ENCODE measurements at places on chromosomes 1 and 21.

DNA sequence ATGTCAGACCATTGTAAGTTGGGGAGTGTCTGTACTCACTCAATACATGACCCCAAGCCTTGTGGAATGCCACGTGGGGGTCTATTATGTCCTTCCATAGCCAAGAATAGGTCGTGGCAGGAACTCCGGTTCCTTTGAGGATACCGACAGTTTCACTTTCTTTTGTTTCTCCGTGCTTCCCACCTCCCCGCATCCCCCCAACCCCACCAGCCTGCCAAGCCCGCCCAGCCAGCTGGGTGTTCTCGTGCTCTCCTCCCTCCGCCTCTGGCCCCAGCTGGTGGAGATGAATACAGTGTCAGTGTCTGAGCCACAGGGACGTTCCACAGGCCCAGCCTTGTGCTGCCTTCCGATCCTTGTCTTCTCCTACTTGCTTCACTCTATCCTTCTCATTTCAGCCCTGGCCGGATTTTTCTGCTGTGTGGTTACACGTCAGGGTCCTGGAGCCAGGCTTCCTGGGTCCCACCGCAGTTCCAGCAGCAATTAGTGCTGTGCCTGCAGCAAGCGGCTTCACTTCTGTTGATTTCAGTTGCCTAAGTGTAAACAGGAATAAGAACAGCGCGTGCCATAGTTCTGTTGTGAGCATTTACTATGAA is 4.1 kb upstream of the AGTRAP start:
- peak; percentile 85 for DNase-seq
- H3K27ac ChIP-seq: peak overlapping the region; percentile 80
- no peaks in the 10 kb centered on the region for H3K27me3 ChIP-seq
- H3K4me3 ChIP-seq: 0 out of 2 replicates have a peak overlapping the region, but pooled peaks have one; percentile 21
- H3K36me3 ChIP-seq: no peaks in the 10 kb centered on the region
- H3K4me1 ChIP-seq: peaks cover 32% of the 10 kb centered on the region

DNA sequence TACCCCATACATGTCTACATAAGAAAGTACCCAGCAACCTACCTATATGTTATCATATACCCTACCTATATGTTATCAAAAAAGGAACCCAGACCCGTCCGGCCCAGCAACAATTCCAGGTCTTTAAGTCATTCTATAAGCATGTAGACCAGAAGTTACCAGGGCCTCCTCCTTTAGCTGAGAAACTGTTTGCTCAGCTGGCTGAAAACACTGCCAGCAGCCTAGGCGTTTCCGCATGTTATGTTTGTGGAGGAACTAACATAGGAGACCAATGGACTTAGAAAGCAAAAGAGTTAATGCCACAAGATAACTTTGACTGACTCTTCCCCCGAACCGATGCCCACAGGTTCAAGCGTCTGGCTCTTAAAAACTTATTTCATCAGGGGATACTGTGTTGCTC is 7.1 kb upstream of the ZNF678 start:
- H3K27ac ChIP-seq: no peak overlapping the region
- no peaks in the 10 kb centered on the region for H3K4me1 ChIP-seq
- no peak for DNase-seq
- no peaks in the 10 kb centered on the region for H3K27me3 ChIP-seq

GRCh38 chr1:169680377-169681019 is 30.9 kb downstream of the SELL start:
- no peak for DNase-seq
- no peaks in the 10 kb centered on the region for H3K36me3 ChIP-seq
- H3K4me1 ChIP-seq: peaks cover 12% of the 10 kb centered on the region

- no peak overlapping the region for H3K27ac ChIP-seq
- peaks cover 8% of the 10 kb centered on the region for H3K4me1 ChIP-seq
- no peaks in the 10 kb centered on the region for H3K36me3 ChIP-seq
- H3K27me3 ChIP-seq: no peaks in the 10 kb centered on the region
Observed at GRCh38 chr21:14527696-14528652, 18.1 kb downstream of the SAMSN1 start.

- no peaks in the 10 kb centered on the region for H3K4me1 ChIP-seq
- no peaks in the 10 kb centered on the region for H3K27me3 ChIP-seq
- no peak overlapping the region for H3K27ac ChIP-seq
- H3K4me3 ChIP-seq: no peak overlapping the region
- no peaks in the 10 kb centered on the region for H3K36me3 ChIP-seq
Observed at GRCh38 chr21:25834381-25834780, 99.6 kb downstream of the GABPA start.

DNA sequence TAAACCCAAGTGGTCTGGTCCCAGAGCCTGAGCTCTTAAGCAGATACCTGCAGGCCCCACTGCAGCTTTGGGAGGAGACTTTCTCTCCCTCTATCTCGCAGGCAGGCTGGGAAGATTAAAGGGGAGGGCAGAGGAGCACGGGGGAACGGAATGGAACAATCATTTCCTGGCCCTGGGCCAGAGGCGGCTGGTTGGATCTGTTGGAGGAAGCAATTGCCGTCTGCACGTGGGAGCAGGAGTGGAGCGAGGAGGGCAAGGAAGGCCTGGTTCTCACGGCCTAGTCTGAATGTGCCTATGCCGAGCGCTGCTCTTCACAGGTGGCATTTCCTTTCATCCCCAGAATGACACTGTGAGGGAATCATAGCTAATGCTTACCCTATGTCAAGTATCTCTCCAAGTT is 23.7 kb downstream of the NKAIN1 start:
- DNase-seq: peak; percentile 55
- H3K27me3 ChIP-seq: no peaks in the 10 kb centered on the region
- no peaks in the 10 kb centered on the region for H3K36me3 ChIP-seq
- H3K4me1 ChIP-seq: peaks cover 10% of the 10 kb centered on the region
- H3K4me3 ChIP-seq: no peak overlapping the region

DNA sequence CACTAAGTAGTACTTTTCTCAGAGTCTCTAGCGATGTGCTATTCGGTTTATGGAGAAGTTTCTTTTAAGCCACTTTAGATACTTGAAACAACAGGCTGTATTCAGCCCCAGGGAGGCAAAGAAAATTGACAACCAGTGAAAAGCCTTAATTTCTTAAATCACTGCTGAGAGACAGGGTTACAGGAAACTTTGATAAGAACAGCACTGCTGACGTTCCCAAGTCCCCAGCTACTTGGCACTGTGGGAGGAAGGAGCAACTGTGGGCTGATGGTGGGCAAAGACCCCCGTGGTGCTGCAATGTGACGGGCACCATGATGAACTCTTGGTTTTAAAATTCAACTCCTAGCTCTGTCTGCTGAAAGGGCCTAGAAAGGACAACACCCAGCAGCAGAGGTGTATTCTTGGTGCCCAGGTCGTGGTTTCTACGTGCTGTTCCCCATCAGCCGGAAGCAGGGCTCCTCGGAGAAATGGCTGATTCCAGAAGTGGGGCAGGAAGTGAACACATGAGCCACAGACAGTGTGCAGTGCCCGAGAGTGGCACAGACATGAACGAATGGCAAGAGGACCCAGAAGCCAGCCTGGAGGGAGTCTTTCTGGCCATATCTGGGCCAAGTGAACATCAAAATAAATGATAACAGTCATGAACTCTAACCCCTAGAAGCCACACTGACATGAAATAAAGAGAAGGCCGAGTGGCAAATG is 5.3 kb downstream of the PTTG1IP start:
- peaks cover 5% of the 10 kb centered on the region for H3K36me3 ChIP-seq
- H3K27me3 ChIP-seq: no peaks in the 10 kb centered on the region
- H3K4me1 ChIP-seq: peaks cover 34% of the 10 kb centered on the region

Data from GM23338 (cell line).